HFFc6 (cell line): ENCODE measurements at places on chromosomes 7 and 10. TPM values are rescaled to one million over a fixed set of nuclear protein-coding genes. Genes with fewer than 3 reads are reported as not detected.

TLX1 gene
- not detected in 3 replicates for total RNA-seq

CYP26A1 gene
- total RNA-seq, result not detected in 3 replicates

KIFBP gene
- 37.5 to 56.2 TPM (median 48.4 TPM) in 3 replicates for total RNA-seq

CLRN3 gene
- not detected in 3 replicates for total RNA-seq

CTNNA3 gene
- total RNA-seq, result not detected in 3 replicates

MYH16 gene
- total RNA-seq, result 0.06 TPM in 1 of 3 replicates, not detected in the others

CHCHD3 gene
- total RNA-seq, result 53.9 to 67.8 TPM (median 62.7 TPM) in 3 replicates

GRCh38 chr10:24202181-24202570 is 6.8 kb upstream of the KIAA1217 start:
- DNase-seq, result no peak

- no peak for DNase-seq
Observed at GRCh38 chr10:30789806-30790205, 160.3 kb upstream of the LYZL2 start.

DNA sequence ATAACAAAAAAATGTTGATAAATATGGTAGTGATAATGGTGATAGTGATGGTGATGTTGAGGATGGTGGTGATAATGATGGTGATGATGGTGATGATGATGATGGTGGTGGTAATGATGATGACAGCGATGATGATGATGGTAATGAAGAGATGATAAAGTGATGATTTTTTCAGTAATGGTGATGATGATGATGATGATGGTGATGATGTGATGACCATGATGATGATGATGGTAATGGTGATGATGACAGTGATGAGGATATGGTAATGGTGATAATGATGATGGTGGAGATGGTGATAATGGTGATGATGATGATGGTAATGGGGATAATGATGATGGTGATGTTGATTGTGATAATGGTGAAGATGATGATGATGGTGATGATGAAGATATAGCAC is 321.6 kb downstream of the TNS3 start:
- DNase-seq, result no peak

DNA sequence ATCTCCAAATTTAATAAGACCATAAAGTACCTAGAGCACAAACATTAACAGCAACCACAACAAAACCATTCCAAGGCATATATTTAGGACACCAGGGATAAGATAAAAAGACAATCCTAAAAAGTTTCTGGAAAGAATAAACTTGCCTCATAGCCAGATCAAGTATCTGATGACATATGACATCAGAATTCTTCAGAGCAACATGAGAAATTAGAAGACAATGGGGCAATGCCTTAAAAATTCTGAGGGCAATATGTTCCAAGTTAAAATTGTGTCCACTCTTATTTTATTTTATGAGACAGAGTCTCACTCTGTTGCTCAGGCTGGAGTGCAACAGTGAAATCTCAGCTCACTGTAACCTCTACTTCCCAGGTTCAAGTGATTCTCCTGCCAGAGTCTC is 2.8 kb downstream of the EFCAB10 start:
- no peak for DNase-seq

DNA sequence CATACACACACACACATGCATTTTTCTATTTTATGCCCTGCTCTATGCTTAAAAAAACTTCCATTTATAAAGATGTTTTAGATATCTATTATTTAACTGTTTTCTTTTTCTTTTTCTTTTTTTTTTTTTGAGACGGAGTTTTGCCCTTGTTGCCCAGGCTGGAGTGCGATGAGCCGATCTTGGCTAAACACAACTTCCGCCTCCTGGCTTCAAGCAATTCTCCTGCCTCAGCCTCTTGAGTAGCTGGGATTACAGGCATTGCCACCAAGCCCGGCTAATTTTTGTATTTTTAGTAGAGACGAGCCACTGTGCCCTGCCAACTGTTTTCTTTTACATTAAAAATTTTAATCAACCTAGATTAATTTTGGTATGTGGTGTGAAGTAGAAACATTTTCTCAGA is 45.6 kb upstream of the PURB start:
- DNase-seq, result no peak

- DNase-seq, result no peak
Observed at GRCh38 chr7:45591101-45591906, 17.1 kb downstream of the ADCY1 start.

DNA sequence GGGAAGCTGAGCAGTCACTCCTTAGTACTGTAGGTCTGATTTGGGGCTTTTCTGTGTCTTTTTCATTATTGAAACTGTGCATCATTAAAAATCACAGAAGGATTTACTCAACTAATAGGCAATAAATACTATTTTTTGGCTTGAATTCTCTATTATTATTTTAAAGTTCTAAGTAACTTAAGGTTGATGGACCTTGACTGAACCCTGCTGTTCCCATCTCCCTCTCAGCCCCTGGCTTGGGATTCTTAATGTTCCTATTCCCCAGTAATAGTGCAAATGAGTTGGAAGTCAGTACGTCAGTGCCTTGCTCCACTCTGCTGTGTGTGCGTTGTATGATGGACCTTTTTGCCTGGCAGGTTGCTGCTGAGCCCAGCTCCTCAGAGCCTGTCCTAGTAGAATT is 166.3 kb downstream of the SND1 start:
- no peak for DNase-seq

DNA sequence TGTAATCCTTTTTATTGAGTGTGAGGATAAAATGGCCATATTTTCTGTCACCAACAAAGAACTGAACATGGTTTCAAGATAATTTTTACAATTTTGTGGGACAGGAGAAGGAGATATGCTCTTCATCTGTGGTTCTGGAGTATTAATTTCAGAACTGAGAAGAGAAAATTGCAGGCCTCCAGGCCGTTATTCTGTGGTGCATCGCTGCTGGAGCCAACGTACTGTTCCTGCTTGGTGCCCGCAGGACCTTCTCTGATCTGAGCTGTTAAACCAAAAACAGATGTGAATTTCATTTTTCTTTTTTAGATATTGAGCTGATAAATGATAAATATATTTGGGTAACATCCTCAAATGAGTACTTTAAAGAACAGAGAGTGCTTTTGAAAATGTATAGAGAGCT is 63.9 kb downstream of the IKZF1 start:
- no peak for DNase-seq

DNA sequence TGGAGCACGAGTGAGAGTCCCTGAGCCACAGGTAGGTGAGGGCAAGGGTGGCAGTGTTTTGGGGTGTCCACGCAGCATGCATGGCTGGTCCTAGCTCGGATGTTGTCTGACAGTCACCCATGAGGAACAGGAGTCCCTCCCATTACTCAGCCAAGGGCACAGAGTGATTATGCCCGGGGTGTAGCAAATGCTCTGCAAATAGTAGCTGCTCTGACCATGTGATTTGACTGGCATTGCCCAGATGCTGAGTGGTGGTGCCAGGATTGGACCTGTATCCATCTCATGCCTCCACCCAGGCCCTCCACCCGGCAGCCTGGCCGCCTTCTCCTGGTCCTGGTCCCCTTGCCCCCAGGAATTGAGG is 150.8 kb downstream of the GRK5 start:
- DNase-seq, result no peak

DNA sequence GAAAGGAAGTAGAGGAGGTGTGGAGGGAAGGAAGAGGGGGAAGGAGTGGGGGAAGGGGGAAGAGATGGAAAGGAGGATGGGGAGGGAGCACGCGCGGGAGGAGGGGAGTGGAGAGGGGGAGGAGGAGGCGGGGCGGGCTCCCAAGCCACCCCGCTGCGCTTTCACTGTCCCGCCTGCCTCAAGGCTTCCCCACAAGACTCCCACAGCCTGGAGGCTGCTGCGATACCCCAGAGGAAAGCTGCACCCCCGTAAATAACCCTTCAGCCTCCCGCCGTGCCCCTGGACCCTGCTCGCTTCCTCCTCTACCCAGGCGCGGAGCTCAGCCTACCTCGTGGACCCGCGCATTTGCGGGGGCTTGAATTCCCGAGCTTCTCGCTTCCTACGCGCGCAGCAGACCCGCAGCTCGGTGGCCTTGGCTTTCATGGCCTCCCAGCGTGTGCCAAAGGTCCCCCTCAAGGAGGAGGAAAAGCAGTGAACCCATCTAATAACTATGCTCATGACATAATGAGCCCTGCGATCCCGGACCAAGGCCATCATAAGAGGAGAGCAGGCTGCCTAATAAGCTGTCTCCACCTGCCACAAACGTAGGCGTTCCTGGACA is at the start of gene C10orf67:
TSS of gene C10orf67 (minus strand) at position 557 of the 601 bp plus-strand sequence. CDS start at position 534, 23 bp downstream.
- no peak for DNase-seq

GRCh38 chr10:35011771-35012191 is 78.4 kb downstream of the CUL2 start:
- no peak for DNase-seq

GRCh38 chr10:63929831-63930467 is 408.7 kb downstream of the REEP3 start:
- DNase-seq, result no peak

GRCh38 chr10:122565766-122566206 is 5.2 kb downstream of the DMBT1 start:
- peak; percentile 60 for DNase-seq
